ENCODE measurements at places on chromosomes 3 and 15. TPM values are rescaled to one million over a fixed set of nuclear protein-coding genes. Genes with fewer than 3 reads are reported as not detected.

DNA sequence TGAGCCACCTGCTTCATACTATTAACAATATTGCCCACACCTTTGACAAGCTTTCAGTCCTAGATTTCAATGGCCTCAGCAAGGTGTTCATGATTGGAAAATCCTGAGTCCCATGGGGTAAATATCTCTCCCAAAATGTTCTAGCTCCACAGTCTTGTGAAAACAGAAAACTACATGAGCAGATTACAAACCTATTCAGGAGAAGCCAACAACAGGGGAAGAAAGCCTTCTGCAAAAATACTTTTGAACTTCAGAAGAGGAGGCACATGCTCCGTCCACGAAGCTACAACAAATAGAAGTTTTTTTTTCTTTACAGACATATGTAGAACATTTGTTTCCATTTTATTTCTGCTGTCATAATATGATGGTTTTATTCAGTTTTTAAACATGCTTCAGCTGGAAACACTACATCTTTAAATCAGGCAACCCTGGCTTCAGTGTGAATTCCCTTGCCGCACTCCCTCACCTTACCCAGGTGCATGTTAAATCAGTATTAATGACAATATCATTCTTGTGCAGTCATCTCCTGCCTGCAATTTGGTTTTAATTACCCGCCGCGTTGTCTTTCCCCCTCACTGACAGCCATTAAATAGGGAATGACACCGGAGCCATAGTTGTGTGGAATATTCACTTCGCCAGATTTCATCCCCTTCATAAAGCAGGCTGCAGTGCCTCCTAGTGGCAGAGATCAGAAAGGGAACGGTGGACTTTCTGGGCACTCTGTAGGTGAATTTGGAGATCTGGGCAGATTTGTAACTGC is 725.5 kb upstream of the ARRDC4 start:
- no peak overlapping the region for H3K4me3 ChIP-seq
- no peaks in the 10 kb centered on the region for H3K27me3 ChIP-seq
- no peak overlapping the region for H3K27ac ChIP-seq
- no peaks in the 10 kb centered on the region for H3K4me1 ChIP-seq
- no peak for DNase-seq

GRCh38 chr3:182862159-182862860 is 69.0 kb downstream of the ATP11B start:
- peaks cover 18% of the 10 kb centered on the region for H3K36me3 ChIP-seq
- no peaks in the 10 kb centered on the region for H3K27me3 ChIP-seq
- peak overlapping the region; percentile 47 for H3K4me3 ChIP-seq
- DNase-seq, result no peak

DNA sequence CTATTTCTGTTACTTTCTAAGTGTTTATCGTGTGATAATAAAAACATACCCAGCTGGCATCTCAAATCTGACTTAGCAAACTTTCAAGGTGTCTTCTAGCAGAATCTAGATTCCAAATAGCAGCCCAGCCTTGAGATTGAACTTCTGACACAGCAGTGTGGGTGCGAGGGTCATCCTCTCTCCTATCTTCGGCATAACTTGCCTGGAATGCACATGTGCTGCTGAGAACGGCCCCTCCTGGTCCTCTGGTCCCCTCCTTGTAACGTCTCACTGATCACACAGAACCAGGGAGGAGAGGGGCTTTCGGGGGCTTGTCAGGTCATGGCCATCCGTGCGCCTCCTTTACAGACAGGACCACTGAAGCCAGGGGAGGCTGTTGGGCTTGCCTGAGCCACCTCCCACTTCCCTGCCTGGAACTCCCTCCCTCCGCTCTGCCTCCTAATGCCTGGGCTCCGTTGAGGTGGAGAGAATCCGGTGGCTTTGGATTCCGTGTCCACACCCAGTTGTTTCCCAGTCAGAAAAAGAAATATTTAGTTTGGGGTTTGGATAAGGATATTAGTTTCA is 344.4 kb upstream of the C2CD4B start:
- H3K4me3 ChIP-seq, result no peak overlapping the region
- peaks cover 1% of the 10 kb centered on the region for H3K4me1 ChIP-seq
- H3K27me3 ChIP-seq, result peaks cover 29% of the 10 kb centered on the region
- H3K27ac ChIP-seq, result no peak overlapping the region
- no peak for DNase-seq

KLHL25 gene
- total RNA-seq, result 4.7 TPM

GRCh38 chr3:40677321-40677720 is 152.6 kb downstream of the ZNF621 start:
- H3K27me3 ChIP-seq, result peaks cover 20% of the 10 kb centered on the region
- H3K4me1 ChIP-seq, result no peaks in the 10 kb centered on the region
- no peak for DNase-seq
- H3K27ac ChIP-seq, result no peak overlapping the region

DNA sequence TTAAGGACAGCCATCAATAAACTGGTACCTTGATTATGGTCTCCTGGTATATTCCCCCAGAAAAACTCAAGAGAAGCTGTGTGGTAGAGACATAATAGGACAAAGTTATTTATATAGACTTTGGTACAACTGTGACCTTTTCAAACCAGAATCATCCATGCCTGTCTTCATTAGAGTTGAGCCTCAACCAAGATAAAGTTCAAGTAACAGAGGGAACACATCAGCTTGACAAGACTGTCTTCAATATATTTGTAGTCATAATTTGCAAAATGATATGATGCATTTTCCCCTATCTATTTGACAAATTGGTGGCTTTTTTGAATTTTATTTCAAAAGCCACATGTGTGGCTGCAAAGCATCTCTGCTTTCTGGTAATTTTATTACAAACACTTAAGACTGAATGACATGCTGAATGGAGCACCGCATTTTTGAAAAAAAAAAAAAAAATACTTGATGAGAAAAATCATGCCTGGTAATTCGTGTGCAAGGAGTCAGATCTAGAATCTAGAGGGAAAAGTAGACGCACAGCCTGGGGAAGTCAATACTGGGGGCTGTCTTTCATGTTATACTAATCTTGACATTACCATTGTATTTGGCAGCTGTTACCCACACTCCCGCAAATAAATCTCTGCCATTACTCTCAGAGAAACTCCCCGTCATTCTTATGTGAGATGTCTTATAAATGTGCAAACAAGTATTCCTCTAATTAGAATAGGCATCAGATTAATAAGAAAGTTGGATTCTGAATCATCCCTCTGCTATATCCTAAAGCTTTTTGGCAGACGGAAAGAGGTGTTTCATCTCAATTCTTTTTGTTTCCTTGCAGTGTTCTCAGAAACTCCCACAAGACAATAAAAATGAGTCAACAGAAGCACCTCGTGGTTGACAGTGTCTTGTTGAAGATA is 554.8 kb upstream of the CBLB start:
- peak overlapping the region; percentile 40 for H3K27ac ChIP-seq
- peak overlapping the region; percentile 30 for H3K4me3 ChIP-seq
- peaks cover 3% of the 10 kb centered on the region for H3K27me3 ChIP-seq
- DNase-seq, result no peak

P2RY13 gene
- total RNA-seq, result not detected

DNA sequence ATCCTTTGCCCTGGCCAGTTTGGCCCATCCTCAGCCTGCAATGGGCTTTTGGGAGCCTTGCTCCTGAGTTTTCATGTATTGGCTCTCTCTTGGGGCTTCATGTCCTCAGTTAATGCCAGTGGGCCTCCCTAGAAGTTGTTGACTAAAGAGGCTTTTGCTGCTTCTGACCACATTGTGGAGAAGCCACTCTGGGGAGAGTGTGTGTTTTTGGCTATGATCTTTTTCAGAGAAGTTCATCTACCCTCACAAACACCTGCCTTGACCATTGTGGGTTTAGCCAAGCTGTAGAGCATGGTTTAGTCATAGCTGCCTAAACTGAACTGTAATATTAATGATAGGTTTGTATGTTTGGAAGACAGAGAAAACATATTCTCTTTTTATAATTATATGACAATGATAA is 6.0 kb downstream of the MRAS start:
- DNase-seq, result no peak
- H3K27me3 ChIP-seq, result peaks cover 11% of the 10 kb centered on the region
- no peaks in the 10 kb centered on the region for H3K4me1 ChIP-seq
- no peak overlapping the region for H3K4me3 ChIP-seq
- no peaks in the 10 kb centered on the region for H3K36me3 ChIP-seq

TTLL13 gene
- total RNA-seq, result 0.36 TPM

DNA sequence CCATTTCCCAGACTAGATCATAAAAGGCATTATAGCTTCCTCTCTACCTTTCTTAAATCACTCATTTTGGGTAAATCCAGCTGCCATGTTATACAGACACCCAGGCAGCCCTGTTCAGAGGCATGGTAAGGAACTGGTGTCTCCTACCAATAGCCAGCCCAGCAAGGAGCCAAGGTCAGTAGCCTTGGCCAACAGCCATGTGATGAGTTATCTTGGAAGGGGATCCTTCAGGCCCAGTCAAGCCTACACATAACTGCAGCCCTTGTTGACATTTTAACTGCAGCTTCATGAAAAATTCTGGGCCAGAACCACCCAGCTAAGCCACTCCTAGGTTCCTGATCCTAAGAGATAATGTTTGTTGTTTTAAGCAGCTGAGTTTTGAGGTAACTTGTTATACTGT is 29.0 kb upstream of the ZMAT3 start:
- no peaks in the 10 kb centered on the region for H3K4me1 ChIP-seq
- DNase-seq, result no peak
- no peak overlapping the region for H3K4me3 ChIP-seq
- H3K27ac ChIP-seq, result no peak overlapping the region
- H3K27me3 ChIP-seq, result peaks cover 21% of the 10 kb centered on the region

GRCh38 chr3:61117045-61117898 is 134.0 kb downstream of the FHIT start:
- DNase-seq, result no peak
- no peaks in the 10 kb centered on the region for H3K27me3 ChIP-seq
- peaks cover 12% of the 10 kb centered on the region for H3K36me3 ChIP-seq
- no peak overlapping the region for H3K4me3 ChIP-seq

DNA sequence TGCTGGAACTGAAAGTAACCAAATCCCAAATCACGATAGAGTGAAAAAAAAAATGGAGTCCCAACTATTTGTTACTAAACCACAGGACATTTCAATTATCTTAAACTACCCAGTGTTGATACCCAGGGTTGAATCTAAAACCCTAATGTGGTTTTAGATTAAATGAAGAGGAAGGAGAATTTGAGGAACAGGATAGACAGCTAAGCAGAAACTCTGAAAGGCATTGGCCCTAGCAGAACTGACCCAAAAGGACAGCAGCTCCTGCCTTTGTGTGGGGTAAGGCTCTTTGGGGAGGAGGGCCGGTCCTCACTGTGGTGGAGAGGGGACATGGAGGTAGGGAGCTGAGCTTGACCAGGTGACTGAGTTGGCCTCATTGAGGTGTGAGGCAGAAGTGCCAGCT is 30.7 kb upstream of the SNRK start:
- H3K27ac ChIP-seq, result no peak overlapping the region
- no peak overlapping the region for H3K4me3 ChIP-seq
- H3K36me3 ChIP-seq, result no peaks in the 10 kb centered on the region
- no peak for DNase-seq

GRCh38 chr3:68703066-68703465 is 229.3 kb downstream of the TAFA4 start:
- no peaks in the 10 kb centered on the region for H3K27me3 ChIP-seq
- no peak for DNase-seq
- no peaks in the 10 kb centered on the region for H3K4me1 ChIP-seq
- H3K4me3 ChIP-seq, result no peak overlapping the region
- no peaks in the 10 kb centered on the region for H3K36me3 ChIP-seq
- no peak overlapping the region for H3K27ac ChIP-seq

BTBD1 gene
- total RNA-seq, result 63.3 TPM

TMC3 gene
- total RNA-seq, result not detected

PLIN1 gene
- total RNA-seq, result 1.0 TPM

CAMK1 gene
- total RNA-seq, result 24.4 TPM

All from natural killer cell treated with Interleukin-12 subunit alpha and Interleukin-12 subunit beta and Interleukin-15 and Interleukin-18, amount 100 ng/mL, for 72 hours (primary cell).